ENCODE measurements at places on chromosomes 1 and 21.

DNA sequence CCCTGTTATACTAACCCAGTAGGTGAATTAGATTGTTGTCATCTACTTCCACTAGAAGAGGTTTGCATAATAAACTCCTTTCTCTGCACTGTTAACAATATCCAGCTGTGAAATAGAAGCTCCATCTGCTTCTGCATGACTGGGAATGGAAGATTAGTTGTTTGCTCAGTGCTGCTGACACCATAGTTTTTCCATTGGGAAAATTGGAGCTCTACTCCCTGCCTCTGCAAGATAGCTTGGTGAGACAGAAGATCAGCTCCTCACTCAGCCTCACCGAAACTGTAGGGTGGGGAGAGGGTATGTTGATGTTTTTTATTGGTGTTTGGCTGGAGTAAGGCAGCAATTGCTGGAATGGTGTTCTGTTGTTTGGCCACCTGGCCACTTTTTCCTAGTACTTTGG lies 331.6 kb upstream of the ADAMTS5 start:
- DNase-seq = no peak

GRCh38 chr1:157325220-157325619 lies 187.0 kb upstream of the ETV3 start:
- DNase-seq = no peak

GRCh38 chr1:155128755-155129473 lies 1.2 kb downstream of the EFNA1 start:
- DNase-seq = peak; percentile 76

- DNase-seq = no peak
Observed at GRCh38 chr1:107559881-107560280, 405.1 kb downstream of the VAV3 start.

DNA sequence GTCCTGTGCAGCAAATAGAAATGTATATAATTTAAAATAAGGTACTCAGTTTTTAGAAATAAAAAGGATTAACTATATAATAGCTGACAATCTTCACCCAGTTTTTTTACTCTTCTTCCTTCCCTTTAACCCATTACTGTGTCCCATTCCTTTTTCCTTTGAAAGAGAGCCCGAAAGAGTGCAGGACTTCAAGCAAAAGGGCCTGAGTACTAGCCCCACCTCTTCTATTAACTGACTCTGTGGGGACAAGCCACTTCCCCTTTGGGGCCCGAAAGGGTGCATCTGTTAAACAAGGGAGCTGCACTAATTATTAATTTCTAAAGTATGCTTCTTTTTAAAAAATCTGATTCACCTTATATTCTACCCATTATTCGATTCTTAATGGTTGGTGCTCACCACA lies 3.3 kb downstream of the USP24 start:
- no peak for DNase-seq

- peak; percentile 77 for DNase-seq
Observed at GRCh38 chr1:26321315-26322041, 3.7 kb downstream of the CD52 start.

- DNase-seq = no peak
Observed at GRCh38 chr1:71210718-71211117, 129.9 kb upstream of the ZRANB2 start.

- DNase-seq = no peak
Observed at GRCh38 chr1:212624976-212625501, 16.5 kb downstream of the ATF3 start.

- DNase-seq = no peak
Observed at GRCh38 chr1:30332116-30333094, 391.0 kb downstream of the MATN1 start.
